ENCODE measurements at places on chromosomes 6 and 20.

- DNase-seq, result no peak
These were observed 636 bp downstream of the ELOVL2 start for GRCh38 chr6:11043378-11043960.

GRCh38 chr6:165937564-165938358, 229.9 kb downstream of the TBXT start:
- no peak for DNase-seq

GRCh38 chr6:46676604-46677313, 10.9 kb upstream of the TDRD6 start:
- DNase-seq, result no peak

DNA sequence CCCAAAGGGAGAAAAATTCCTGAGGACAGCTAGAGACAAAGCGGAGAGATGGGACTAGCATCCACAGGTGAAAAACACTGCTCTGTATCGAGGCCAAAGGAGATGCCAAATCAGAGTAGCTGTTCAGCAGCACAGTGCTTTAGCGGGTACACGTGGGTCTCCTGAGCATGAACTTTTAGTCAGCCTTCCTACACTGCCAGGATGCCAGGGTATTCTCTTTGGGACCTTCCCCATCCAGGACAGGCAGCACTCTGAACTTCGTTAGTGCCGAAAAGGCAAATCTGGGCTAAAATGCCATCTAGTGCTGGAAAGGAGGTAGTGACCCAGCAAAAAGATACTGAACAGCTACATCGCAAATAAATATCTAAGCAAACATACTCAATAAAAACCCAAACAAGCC, 64.9 kb downstream of the C6orf58 start:
- DNase-seq, result no peak

Data from SIG-M5 (cell line).